ENCODE measurements at places on chromosomes 5 and 9.
A peak's percentile ranks its signal among the peaks of the same experiment; 100 is the strongest.

- no peak for DNase-seq
Observed at GRCh38 chr9:133928248-133928764, 63.8 kb downstream of the VAV2 start.

DNA sequence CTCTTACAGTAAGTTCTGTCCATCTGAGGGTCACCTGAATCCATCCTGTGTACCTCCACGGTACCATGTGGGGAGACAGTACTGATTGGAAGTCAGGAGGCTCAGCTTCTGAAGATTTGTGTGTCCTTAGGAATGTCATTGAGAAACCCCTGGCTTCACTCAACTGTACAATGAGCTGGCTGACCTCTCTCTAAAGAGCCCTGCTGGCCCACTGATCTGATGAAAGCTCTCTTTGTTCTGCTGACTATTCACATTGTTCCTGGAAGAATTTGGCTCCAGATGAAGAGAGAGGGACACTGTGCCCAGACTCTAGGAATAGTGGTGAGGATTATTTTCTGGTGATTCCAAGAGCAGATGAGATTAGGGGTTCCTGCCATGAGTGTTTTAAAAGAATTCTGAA is 141.2 kb downstream of the LURAP1L start:
- no peak for DNase-seq

- no peak for DNase-seq
Observed at GRCh38 chr5:4627131-4627530, 513.0 kb upstream of the ADAMTS16 start.

- DNase-seq = no peak
Observed at GRCh38 chr5:159324102-159324755, 6.1 kb downstream of the IL12B start.

GRCh38 chr9:20303066-20303465 is 319.2 kb downstream of the MLLT3 start:
- no peak for DNase-seq

- DNase-seq = no peak
Observed at GRCh38 chr5:32428426-32428825, 16.1 kb downstream of the ZFR start.

DNA sequence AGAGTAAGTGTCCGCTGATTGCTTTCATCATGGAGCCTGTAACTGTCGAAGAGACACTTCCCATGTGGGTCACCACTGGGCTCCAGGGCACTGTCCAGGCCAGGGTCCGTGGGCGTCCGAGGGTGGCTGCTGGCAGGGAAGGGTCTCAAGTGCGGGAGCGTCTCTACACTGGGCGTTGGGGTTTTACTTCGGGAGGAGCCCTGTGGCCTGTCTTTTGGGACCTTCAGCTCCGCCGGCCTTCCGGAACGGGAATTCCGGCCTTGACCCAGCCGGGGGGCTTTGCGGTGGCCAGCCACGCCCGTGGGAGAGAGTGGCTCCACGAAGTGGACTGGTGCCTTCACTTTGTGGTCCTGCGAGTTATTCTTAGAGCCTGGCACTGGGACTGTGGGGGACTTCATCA is 86.2 kb downstream of the CAMSAP1 start:
- DNase-seq = peak; percentile 39

GRCh38 chr9:95588724-95589588 is 72.2 kb upstream of the PTCH1 start:
- DNase-seq = no peak

DNA sequence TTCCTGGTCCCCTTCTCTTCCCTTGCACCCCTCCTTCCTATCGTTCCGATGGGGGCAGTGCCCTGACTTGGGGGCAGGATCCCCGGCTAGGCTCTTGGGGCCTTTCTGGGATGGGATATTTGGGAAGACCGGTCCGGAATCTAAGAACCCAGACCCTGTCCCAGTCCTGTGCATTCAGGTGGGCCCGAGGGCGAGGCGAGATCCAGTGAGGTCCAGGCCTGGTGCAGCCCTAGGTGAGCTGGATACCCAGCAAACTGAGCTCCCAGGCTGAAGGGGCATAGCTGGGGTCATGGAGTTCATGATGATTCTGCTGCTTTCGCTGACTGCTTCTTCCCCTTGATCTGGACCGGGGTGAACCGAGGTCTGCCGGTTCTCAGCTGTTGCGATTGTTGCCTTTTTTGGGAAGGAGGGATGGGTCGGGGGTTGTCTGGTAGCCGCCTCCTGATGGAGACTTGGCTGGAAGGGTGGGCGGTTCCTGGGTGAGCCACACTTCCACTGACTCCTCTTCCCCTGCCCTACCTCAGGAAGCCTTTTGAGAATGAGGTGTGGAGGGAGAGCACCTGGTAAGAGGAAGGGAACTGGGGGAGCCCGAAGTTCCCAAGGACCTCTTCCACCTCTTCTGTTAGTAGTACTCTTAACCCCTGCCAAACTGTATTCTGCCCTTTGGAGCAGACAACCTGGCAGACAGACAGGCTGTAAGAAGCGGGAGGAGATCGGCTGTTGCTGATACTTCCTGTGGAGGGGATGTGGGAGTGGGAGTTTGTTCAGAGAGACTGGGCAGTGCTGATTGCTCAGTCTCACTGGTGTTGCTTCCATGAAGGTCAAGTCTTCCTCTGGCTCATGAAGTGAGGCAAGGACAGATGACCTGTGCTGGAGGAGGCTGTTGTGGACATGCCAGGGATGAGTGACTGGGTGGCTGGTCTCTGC is 1.0 kb downstream of the LRRC8A start:
- no peak for DNase-seq

GRCh38 chr9:71678999-71679398 is 89.3 kb downstream of the CEMIP2 start:
- no peak for DNase-seq

GRCh38 chr5:57754616-57755015 is 272.0 kb upstream of the ACTBL2 start:
- DNase-seq = no peak

GRCh38 chr9:83304686-83305085 is 233.5 kb downstream of the FRMD3 start:
- DNase-seq = peak; percentile 89

DNA sequence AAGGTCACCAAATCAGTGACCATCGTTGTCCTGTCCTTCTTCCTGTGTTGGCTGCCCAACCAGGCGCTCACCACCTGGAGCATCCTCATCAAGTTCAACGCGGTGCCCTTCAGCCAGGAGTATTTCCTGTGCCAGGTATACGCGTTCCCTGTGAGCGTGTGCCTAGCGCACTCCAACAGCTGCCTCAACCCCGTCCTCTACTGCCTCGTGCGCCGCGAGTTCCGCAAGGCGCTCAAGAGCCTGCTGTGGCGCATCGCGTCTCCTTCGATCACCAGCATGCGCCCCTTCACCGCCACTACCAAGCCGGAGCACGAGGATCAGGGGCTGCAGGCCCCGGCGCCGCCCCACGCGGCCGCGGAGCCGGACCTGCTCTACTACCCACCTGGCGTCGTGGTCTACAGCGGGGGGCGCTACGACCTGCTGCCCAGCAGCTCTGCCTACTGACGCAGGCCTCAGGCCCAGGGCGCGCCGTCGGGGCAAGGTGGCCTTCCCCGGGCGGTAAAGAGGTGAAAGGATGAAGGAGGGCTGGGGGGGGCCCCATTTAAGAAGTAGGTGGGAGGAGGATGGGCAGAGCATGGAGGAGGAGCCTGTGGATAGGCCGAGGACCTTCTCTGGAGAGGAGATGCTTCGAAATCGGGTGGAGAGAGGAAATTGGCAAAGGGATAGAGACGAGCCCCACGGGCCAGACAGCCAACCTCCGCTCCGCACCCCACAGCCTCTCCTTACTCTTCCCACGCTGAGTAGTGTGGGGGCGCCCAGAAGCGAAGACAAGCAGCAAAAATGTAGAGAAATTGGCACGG is 1.7 kb downstream of the RXFP3 start:
- DNase-seq = no peak

DNA sequence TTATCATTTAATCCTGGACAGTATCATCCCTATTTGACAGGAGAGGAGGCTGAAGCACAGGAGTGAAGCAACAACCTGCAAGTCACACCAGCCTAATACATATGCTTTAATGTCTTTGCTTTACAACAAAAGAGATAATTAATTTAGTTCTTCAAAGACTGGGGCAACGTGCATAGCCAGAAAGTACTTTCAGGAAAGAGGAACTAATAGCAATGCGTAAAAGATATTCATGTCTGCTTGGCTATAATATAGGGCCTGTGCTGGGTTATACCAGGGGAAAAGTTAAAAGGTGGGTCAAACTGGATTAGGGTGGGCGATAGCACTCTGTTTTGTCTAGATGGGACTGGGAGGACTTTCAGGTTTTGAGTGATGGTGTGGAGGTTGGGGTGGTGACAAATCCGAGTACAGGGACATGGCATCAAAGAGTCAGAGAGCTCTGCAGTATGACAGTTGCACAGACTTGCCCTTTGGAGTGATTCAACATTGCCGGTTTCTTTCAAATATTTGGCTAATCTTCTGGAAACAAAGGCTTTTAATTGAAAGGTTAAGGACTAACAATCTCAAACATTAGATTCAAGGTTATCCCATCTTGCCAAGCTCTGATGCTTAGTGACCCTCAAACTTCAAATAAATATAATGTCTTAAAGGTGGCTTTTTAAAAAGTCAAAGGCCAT is 11.9 kb downstream of the DAB2 start:
- DNase-seq = no peak

DNA sequence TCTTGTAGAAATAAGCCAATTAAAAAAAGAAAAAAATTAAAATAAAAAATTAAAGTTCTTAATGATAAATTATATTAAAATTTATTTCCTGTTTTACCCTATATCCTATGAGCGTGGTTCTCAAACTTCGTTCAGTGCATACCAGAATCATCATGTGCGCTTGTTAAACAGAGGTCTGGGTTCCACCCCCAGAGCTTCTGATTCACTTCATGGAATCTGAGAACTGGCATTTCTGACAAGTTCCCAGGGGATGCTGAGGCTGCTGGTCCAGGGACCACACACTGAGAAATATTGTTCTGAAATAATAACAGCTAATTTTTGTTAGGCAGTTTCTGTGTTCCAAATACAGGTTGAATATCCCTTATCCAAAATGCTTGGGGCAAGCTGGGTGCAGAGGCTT is 79.3 kb downstream of the TMC1 start:
- DNase-seq = no peak

GRCh38 chr5:35513612-35514011 is 104.1 kb upstream of the SPEF2 start:
- no peak for DNase-seq

- DNase-seq = no peak
Observed at GRCh38 chr5:99639905-99640304, 711.1 kb upstream of the CHD1 start.

DNA sequence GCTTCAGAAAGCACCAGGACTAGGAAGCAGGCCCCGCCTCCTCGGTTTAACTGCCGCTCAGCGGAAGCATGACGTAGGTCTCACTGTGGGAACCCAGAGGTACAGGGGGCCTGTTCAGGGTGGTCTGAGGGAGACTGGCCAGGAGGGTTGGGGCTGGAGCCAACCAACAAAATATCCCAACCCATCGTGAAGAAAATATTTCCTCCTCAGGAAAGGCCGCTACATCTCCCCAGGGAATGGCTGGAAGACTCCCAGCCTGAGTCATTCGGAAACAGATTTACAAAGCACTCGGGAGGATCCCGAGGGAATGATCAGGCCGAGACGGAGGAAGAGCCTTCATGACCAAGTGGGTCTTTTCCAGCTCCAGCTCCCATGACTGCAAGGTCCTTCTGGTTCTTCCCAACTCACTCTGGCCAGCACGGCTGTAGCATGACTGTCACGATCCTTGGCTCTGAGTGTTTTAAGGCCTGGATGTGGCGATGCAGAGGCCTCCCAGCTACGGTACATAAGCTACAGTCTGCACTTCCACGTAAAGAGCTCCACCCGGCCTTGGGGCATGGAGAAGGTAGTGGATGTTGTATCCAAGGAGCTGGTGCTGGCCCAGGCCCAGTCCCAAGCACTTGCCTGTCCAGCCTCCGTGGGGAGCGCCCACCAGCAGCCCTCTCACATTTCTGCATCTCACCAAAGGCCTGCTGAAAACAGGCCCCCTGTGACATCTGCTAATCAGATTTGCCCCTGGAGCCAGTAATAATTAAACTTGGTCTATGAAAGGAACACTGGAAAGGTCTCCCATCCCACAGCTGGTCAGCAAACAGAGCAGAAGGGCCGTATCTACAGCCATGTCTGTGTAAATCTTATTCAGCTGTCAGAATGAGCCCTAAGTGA is 100.6 kb downstream of the LHFPL2 start:
- DNase-seq = peak; percentile 91

- no peak for DNase-seq
Observed at GRCh38 chr5:134188092-134188491, 11.3 kb upstream of the SKP1 start.

GRCh38 chr9:108056084-108056804 is 566.7 kb upstream of the KLF4 start:
- no peak for DNase-seq

DNA sequence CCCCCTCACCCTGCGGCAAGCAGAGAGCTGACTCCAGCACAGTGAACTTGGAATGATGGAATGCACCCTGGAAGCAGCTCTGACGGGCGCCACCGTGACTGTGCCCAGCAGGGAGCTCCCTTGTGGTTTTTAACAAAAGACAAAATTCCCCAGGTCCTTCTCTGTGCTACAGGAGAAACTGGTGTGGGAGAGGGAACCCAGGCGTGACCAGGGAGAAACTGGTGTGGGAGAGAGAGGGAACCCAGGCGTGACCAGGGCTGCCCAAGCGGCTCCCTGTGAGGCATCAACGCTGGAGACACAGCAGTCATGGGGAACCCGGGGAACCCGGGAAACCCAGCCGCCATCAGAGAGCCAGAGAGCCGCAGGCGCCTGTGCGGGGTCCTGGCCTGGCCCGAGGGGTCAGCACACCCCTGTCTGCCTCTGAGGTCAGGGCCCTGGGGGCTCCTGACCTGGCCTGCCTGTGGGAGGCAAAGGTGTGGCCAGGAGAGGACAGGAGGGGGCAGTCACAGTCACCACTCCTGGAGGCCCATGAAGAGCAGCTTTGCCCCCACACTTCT is 3.1 kb upstream of the AHRR start:
- DNase-seq = no peak

DNA sequence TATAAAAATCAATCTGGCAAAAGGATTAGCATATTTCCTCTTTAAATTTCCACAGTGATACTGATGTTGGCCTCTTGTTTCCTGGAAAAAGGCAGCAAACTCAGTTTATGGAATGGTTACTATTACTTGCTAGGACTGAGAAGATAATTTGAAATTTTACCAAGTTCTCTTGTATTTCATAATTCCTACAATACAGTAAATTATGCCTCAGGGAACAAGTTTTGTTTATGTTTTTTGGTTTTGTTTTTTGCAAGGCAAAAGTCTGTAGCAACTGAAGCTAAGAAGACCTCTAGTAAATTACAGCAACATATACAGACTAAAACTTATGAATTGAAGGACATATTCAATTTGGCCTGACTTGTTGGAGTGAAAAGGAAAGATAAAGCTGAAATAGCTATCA is 30.2 kb upstream of the SLCO6A1 start:
- no peak for DNase-seq

DNA sequence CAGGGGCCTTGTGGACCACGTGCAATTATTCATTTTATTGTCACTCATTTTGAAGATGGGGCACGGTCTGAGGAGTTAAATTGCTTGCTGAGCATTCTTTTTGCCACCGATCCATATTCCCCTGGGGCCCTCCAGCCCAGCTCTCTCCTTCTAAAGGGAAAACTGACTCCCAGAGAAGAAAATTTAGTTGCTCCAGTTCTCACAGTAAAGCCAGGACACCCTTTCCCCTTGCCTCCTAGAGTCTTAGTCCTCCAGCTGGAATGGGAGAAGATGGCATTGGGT is 1.0 kb upstream of the PANK3 start:
- no peak for DNase-seq

GRCh38 chr5:143217065-143217803 is 186.3 kb downstream of the NR3C1 start:
- no peak for DNase-seq

GRCh38 chr9:22452415-22453010 is 5.9 kb downstream of the DMRTA1 start:
- DNase-seq = no peak

GRCh38 chr5:149917073-149917676 is 27.4 kb downstream of the PDE6A start:
- no peak for DNase-seq

- DNase-seq = no peak
Observed at GRCh38 chr5:22036061-22036460, 817.1 kb downstream of the CDH12 start.

Data from cardiac septum (tissue), 1 donor.